Right lobe of liver (tissue), 6 donors: ENCODE measurements at places on chromosomes 12 and 14.

- no peak for DNase-seq
Observed at GRCh38 chr12:113186033-113186365, 478 bp downstream of the RITA1 start.

DNA sequence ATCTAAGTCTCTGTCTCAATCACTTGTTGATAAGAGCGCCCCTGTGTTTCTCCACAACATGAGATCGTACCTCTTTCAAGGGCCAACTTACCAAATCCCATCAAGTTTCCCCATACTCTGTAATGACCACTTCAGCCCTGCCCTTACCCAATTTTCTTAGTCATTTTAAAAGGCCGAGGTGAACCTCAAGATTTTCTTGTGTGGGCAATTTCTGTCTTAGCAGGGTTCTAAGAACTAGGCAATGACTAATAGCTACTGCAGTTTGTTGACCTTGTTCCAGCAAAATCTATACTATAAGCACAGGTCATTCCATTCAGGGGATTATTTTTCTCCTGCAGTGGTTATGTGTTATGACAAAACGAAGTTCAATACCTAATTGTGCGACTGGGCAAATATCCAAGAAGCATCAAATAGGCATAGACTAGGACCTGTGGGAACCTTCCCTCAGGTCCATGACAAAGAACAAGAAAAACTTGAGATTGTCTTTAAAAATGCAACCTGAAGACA is 359.8 kb downstream of the PCNX1 start:
- DNase-seq: no peak

GRCh38 chr12:80157645-80158044 is 58.3 kb downstream of the OTOGL start:
- DNase-seq: no peak

GRCh38 chr12:52741375-52742195 is 35.6 kb downstream of the KRT76 start:
- peak; percentile 48 for DNase-seq
